ENCODE measurements at places on chromosomes 6 and 20.

DNA sequence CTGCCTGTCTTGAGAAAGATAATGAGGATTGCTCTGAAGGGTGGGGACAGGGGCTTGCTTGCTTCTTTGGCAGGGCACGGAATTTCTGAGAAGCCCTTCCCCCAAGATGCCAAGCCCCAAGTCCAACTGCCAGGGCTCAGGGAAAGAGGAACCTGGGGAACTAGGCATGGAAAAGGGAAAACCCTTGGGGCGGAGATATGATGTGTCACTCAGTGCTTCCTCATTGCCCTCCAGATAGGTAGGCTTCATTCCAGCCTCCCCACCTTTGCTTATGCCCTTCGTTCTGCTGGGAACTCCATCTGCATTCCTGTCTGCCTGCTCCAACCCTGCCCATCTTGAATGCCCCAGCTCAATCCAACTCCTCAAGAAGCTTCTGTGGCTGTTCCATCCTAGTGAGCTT is 61.2 kb downstream of the VEGFA start:
- no peak for DNase-seq

- DNase-seq: no peak
These were observed 2.7 kb upstream of the TRERF1 start for GRCh38 chr6:42454428-42454791.

DNA sequence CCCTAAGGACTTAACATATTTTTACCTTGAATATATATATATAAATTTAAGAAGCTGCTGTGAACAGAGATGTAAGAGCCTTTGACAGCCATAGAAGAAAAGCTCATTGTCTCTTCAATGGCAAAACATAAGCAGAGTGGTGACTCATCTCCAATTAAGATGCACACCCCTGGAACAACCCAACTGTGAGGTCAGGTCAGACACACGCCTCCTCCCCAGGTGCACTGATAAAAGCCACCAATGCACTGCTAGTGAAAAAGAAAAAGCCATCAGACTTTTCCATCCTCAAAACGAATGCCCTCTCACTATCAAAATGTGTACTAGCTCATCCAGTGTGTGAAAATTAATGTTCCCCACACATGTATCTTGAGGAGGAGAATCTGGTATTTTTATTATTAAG is 100.1 kb downstream of the SMLR1 start:
- DNase-seq: no peak

DNA sequence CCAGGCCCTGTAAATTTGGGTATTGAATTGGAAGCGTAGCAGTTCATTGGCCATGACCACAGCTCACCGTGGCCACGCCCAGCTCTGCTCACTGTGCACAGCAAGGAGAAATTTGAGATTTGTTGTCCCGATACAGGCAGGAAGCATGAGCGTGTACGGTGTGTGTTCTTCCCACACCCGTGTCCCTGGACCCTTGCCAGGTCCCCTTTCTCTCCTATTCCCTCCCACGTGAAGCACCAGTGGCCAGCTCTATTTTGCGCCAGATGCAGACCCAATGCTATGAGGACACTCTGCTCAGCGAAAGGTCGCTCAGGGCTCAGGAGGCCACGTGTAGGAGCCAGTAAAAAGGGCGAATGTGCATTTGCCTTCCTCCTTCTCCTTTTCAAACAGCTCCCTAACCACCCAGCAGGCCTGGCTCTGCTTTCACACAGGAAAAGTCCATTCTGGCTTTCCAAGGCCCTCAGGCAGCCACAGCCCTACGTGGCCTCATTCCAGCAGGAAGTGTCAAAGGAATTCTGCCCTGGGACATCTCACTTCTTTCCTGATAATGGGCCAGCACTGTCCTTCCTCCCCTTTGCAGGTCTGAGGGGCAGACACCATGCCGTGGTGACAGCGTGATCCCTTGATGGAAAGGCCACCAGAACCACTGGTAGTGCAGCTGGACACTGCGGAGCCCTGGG is 499.2 kb upstream of the CDH4 start:
- DNase-seq: no peak

GRCh38 chr20:32201296-32201976 is 6.1 kb downstream of the PLAGL2 start:
- peak; percentile 19 for DNase-seq

DNA sequence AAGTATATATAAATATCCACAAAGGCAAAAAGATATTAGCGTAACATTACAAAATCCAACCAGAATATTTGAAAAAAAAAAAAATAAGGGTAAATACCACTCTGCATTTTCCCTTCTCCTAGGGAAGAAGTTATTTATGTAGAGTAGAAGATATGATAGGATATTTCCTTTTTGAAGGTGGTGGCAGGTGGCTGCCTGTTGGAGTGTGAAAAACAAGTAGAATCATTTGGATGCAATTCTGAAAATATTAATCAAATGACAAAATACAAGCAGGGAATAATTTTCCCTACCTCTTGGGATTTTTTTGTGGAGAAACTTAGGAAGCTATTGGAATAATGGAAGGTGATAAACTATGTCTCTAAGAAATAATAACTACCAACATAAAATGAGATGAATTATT is 62.5 kb upstream of the OGFRL1 start:
- DNase-seq: no peak

DNA sequence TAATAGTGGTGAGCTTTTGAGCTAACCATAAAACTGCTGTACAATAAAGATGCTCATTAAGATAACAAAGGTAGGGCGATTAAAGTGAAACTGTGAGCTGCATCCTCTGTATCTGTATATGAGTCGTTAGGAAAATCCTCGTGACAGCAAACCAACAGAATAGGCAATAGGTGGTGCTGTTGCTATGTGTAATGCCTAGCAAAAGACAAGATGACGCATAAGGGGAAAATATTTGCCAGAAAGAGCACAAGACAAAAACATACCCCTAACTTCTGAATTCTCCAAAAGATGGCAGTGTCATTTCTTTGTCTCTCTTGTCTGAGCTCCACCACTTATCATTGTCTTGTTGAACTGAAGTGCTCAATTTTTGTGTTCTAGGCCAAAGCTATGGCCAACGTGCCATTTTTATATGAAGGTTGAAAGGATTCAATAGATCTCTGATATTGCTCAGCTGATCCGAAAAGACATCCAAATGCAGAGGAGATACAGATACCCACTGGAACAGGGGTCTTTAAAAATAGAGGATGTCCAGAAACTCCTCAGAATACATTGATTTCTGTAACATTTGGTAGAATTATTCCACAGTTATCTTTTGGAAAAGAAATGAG is 56.3 kb upstream of the ANKEF1 start:
- DNase-seq: peak; percentile 69

- DNase-seq: no peak
These were observed 68.1 kb upstream of the PMEPA1 start for GRCh38 chr20:57777911-57778310.

- DNase-seq: no peak
These were observed 11.6 kb upstream of the CALHM6 start for GRCh38 chr6:116449565-116449964.

- DNase-seq: peak; percentile 34
These were observed 112.1 kb downstream of the ASXL1 start for GRCh38 chr20:32470025-32470861.

- DNase-seq: no peak
These were observed 196.2 kb downstream of the TBC1D7 start for GRCh38 chr6:13131935-13132661.

GRCh38 chr6:88163616-88164015 is 2.5 kb downstream of the CNR1 start:
- no peak for DNase-seq

GRCh38 chr20:44336086-44336485 is 757 bp upstream of the R3HDML start:
- DNase-seq: no peak

DNA sequence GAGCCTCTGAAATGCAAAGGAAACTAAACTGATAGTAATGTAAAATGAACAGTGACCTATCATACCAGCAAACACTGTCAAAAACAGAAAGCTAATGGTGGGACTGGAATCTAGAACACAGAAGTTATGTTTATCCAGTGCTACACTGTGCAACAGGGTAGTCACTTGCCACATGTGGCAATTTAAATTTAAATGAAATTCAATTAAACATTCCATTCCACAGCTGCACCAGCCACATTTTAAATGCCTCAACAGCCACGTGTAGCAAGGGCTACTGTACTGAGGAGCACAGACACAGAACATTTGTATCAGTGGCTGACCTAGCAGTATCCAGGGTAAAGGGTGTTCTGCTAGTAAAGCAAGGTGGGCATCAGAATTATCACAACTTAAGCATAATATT is 5.6 kb upstream of the POLR1H start:
- DNase-seq: no peak

DNA sequence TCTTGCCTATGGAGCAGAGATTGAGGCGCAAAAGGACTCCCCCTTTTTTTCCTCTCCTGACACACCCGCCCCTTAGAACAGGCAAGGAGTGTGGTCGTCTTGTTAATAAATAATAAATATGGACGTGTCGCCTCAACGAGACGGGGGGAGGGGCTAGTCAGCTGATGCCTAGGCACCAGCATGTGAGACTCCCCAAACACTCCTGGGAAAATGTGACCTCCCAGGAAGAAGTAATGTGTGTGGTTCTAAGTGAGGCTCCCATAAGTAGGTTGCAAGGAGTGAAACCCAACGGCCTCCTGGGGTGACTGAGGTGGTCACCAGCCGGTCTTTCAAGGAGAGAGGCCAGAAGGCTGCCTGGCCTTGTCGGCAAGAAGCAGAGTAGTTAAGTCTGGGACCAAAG is 1.1 kb upstream of the FAXC start:
- DNase-seq: peak; percentile 27

DNA sequence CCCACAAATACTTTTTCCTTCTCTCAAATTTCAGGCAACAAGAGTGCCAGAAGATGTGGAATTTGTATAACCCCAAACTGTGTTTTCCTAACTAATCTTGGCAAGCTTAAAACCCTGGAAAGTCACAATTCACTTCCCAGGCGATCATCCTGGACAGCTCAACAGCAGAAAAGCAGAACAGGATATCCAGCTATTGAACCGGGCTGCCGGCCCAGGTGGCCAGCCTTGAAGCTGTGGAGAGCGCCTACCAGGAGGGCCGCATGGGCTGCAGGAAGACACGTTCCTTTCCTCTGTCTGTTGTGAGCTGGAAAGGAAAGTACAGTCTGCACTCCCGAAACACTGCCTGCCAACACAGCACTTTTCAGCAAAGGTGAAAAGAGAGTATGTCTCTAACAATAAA is 719.7 kb upstream of the MARCKS start:
- DNase-seq: no peak

DNA sequence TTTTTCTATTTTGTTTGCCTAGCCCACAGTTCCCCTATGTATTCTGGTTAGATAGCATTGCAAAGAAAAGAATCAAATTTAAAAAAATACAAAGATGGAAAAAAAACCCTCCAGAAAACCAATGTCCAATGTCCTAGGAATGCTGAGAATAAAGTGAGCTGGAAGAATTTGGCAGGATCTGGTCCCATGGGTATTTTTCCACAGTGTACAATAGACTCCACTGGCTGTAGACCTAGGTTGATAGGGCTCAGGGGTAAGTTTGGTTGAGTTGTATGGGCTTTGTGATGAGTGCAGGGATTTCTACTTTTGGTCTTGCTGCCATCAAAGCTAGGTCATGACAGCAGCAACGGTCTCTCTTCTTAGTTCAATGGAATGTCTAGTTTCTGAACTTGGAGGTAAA is 41.5 kb downstream of the SLC22A2 start:
- no peak for DNase-seq

GRCh38 chr20:17444091-17444490 is 87.1 kb downstream of the BFSP1 start:
- no peak for DNase-seq

DNA sequence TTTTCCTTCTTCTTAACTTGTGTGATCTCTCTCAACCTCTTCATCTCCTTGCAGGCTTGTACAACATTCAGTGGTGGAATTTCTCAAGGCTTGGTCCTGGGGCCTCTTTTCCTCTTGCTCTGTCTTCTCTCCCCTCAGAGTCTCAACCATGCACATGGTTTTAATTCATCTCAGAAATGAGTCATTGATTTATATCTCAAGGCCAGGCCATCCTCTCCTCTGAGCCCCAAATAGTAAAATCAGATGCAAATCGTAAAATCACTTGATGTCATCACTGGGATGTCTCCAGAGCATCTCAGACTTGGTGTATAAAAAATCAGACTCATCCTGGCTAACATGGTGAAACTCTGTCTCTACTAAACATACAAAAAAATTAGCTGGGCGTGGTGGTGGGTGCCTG is 85.0 kb downstream of the FNDC1 start:
- no peak for DNase-seq

GRCh38 chr6:161903584-161904212 is 629.8 kb upstream of the AGPAT4 start:
- DNase-seq: no peak

- DNase-seq: no peak
These were observed 126.4 kb downstream of the OPRM1 start for GRCh38 chr6:154165478-154165877.

- no peak for DNase-seq
These were observed 61.4 kb upstream of the JARID2 start for GRCh38 chr6:15184441-15184861.

DNA sequence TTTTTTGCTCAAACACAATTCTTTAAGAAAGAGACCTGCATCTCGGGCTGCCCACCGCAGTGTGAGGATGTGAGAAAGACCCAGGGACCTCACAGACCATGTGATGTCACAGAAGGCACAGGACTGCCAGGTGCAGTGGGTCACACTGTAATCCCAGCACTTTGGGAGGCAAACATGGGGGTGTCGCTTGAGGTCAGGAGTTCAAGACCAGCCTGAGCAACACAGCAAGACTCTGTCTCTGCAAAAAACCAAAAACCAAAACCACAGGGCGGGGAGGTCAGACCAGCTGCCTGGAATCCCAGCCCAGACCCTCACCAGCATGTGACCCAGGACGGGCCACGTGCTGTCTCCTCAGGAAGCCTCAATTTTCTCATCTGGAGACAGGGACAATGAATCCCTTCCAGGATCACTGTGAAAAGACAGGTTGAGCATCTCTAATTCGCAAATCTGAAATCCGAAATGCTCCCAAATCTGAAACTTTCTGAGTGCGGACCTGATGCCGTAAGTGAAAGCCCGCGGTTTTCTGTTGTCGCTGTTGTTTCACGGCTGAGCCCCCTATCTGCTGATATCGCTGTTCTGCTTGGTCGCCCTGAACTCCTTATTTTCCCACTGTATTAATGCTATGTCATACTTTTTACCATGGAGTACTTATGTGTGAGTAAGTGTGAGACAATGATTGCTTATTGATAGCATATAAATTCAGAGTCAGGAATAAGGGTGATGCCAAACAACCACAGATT is 159.5 kb upstream of the PTPN1 start:
- DNase-seq: no peak

GRCh38 chr6:33513213-33513612 is 58.8 kb downstream of the ZBTB9 start:
- no peak for DNase-seq

GRCh38 chr6:108250240-108250866 is 10.5 kb downstream of the SNX3 start:
- peak; percentile 41 for DNase-seq

- no peak for DNase-seq
These were observed 177.6 kb downstream of the SASH1 start for GRCh38 chr6:148520109-148520841.

GRCh38 chr6:3455569-3456394 is 1.1 kb downstream of the SLC22A23 start:
- DNase-seq: no peak

Data from ACHN (cell line).